ENCODE measurements at places on chromosomes 11 and 22.

DNA sequence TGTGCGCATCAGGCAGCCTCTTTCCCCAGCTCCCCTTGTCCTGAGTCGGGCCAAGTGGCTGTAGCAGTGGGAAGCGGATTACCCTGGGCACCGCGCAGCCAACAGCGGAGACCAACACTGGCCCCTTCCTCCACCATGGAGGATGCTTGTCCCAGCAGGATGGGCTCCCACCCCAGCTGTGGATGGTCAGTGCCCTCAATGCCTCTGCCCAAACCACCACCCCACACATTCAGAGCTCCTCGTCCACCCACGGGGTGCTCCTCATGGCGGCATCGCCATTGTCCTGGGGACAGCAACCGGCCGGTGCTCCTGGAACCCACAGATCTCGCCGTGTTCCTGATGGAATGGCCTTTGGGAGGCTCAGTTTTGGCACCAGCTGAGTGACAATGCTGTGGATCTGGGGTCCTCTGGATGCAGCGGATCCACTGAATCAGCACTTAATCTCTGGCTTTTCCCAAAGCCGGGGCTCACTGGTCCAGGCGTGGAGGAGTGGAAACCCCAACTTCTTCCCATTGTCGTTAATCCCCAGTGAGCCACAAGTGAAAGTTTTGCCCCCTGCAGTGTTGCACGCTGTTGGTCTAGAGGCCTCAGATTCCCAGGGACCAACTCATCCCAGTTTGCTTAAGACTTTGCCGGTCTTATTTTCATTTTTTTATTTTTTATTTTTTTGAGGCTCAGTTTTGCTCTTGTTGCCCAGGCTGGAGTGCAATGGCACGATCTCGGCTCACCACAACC, 4.1 kb upstream of the B4GALNT4 start:
- no peak for DNase-seq

- DNase-seq, result no peak
Measured at GRCh38 chr22:39428597-39429071, 28.2 kb upstream of the MGAT3 start.

GRCh38 chr11:46039990-46040389, 81.3 kb downstream of the PHF21A start:
- DNase-seq, result no peak

DNA sequence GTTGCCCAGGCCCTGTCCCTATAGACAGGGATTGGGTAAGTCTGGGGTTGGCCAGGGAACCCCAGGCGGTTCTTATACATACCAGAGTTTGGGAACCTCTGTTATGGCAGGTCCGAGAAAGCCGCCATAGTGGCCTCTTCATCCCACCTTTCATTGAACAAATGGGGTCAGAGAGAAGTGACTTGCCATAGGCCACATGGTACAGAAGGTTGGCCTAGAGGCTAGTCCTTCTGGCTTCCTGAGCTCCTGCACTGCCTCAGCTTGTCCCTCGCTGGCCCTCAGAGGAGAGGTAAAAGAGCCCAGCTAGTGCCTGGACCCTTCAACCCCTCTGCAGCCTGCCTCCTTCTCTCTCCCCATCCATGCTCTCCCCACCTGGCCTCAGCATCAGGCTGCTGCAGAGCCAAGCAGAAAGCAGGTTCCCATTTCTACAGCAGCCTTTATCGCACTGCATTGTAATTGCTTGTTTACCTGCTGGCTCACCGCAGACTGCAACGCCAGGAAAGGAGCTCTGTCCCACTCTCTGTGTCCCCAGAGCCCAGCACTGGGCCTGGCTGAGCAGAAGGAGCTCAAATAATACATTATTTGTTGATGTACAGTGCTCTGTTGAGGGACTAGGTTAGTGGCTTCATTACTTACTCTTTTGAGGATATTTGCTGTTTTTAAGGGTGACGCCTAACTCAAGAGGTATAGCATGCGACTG, 103.6 kb downstream of the TRIM29 start:
- DNase-seq, result no peak

Data from activated CD4-positive, alpha-beta T cell treated with anti-CD3 and anti-CD28 coated beads, Interleukin-2, amount 50 U/mL, for 16 hours (primary cell).